GM20000 (cell line): ENCODE measurements at places on chromosomes 6 and 20.
A peak's percentile ranks its signal among the peaks of the same experiment; 100 is the strongest.

DNA sequence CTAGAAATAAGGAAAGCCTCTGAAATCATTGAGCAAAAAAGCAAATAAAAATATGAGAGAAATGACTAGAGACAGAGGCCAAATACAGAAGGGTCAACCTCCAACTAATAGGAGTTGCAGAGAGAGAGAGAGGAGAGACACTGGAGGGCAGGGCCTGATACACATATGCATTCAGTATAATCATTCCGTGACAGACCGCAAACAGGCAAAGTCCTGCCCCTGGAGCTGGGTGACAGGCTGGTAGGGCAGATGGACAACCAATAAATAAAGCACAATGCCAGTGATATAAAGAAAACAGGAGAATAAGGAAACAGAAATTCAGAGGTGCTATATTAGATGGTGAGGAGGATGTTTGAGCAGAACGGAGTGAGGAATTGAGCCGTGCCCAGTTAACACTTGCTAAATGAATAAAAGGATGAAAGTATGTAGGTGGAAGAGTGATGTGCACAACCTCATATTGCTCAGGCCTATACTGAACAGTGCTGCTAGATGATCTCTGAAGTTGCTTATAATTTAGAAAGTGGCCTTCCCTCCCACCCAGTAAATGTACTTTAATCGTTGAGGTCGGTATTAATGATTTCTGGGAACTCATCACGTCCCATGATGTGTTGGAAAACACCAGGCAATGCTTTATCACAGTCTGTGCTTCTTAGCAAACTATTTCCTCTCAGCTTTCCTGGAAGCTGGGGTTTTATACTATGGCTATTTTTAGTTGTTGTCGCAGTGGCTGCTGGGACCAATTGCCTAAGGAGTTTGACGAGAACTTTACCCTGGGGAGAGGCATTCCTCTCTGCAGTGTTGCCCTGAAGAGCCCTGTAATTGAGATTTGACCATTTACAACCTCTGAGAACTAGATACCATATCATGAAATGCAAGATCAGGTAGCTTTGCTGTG is 37.6 kb upstream of the CLIC5 start:
- DNase-seq = no peak

DNA sequence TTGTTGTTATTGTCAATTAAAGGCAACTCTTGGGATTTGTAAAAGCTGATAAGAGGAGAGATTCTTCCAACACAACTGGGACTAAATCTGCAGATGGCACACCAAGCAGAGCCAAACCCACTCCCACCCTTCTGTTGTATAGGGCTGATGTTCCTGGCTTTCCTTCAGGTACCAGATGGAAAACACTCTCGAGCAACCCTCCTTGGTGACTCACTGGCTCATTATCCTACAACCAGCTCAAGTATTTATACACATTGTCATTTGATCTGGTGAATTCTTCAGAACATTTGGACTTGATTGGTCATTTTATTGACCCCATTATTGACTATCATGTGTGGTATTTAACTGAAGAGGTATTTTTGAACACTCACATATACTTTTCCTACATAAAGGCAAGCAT is 190.3 kb upstream of the PCSK2 start:
- no peak for DNase-seq

- no peak for DNase-seq
These were observed 37.9 kb downstream of the SLC17A1 start for GRCh38 chr6:25793970-25794369.

DNA sequence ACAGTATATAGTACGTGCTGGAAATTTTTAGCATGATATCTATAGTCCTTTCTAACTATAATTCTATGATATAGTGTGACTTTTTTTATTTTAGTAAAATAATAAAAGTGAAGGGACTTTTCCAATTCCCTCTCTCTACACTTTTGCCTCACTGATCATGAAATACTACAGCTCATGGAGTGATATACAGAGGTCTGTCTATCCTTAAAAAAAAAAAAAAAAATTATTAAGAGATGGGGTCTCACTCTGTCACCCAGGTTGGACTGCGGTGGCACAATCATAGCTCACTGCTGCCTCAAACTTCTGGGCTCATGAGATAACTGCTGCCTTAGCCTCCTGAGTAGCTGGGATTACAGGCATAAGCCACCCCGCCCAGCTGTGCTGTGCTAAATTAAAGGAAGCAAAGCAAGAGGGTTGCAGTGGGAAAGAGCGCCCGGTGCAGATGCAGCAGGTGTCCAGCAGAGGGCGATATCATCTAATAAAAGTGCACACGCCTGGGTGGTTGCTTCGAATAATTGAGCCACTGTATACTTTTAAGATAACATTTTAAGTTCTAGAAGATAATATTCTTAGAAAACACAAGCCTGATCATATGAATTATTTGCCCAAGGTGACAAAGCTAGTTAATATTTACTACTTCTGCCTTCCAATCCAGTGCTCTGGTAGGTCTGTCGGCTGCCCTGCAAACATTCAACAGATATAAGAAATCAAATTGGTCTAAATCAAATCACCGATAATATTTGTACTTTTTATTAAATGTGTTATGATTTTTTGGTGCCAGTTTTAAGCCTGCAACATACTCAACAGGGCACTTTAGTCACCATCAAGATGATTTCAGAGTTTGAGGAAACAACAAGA is 94.9 kb upstream of the NT5E start:
- peak; percentile 57 for DNase-seq

- peak; percentile 11 for DNase-seq
These were observed 145.1 kb upstream of the FKBP1C start for GRCh38 chr6:63066055-63066704.

- peak; percentile 82 for DNase-seq
These were observed 5.7 kb upstream of the NECAB3 start for GRCh38 chr20:33679758-33680485.
